ENCODE measurements at places on chromosomes 2 and 18.

GRCh38 chr18:44805643-44806042, 125.0 kb downstream of the SETBP1 start:
- DNase-seq = no peak

- DNase-seq = no peak
Measured at GRCh38 chr2:36965751-36966369, 476 bp downstream of the STRN start.

- no peak for DNase-seq
Measured at GRCh38 chr18:65750389-65751154, at the start of gene CDH7. TSS of gene CDH7 (plus strand) at chr18:65751012. CDS start at chr18:65762843, 11,831 bp downstream.

GRCh38 chr2:16040271-16041010, 100.1 kb downstream of the MYCN start:
- DNase-seq = no peak

DNA sequence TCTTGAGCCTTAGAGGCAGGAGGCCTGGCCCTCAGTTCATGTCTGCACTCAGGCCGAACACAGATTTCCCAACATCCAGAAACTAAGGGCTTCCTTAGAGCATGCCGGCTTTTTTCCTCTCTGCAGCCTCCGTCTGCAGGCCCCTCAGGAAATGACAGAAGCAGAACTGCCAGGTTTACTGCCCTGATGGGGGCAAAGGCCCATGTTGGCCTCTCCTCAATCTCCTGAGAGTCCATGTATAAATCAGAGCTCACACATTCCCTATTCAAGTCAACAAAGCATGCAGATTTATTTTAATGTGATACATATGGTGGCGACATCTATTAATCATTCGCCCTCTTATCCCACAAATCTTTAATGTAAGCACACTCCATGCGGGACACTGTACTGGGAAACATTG, 475.6 kb upstream of the HS6ST1 start:
- no peak for DNase-seq

DNA sequence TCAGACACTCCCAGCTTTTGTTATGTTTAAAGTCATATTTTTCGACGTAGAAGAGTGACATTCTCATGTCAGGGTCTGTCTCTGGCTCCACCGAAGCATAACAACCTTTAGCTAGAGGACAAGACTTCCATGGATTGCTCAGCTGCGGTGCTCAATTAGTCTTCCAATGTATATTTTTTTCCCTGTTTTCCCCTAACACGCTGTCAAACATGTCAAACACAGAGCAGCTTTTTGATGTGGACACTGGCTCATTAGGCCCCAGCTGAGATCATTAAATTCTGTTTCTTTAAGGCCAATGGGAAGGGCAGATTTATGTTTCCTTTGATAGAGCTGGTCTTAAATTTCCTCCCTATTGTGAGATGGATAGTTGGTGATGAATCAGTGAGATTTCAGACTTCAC, 525.4 kb downstream of the PIK3C3 start:
- DNase-seq = no peak
